ENCODE measurements at places on chromosomes 3 and 15.

DNA sequence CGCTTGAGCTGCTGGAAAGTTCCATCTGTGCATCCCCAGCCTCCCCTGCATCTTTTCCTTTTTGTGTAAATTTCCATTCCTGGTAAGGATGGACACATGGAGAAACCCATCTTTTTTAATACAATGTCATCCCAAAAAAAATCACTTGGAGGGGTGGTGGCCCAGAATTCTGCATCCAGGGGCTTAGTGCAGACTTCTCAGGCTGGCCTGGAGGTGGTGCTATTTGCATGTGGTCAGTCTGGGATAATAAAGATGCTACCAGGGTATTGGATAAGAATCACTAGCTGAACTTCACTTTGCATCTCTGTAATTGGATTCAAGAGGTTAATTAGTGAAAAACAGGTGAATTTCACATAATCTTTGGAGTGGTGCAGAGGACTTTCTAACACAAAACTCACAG is 1.8 kb upstream of the ZSCAN2 start:
- no peak for DNase-seq

- no peak for DNase-seq
These were observed 15.6 kb upstream of the WWTR1 start for GRCh38 chr3:149673393-149673792.

GRCh38 chr15:35170207-35170606 is 85.1 kb upstream of the NANOGP8 start:
- no peak for DNase-seq

DNA sequence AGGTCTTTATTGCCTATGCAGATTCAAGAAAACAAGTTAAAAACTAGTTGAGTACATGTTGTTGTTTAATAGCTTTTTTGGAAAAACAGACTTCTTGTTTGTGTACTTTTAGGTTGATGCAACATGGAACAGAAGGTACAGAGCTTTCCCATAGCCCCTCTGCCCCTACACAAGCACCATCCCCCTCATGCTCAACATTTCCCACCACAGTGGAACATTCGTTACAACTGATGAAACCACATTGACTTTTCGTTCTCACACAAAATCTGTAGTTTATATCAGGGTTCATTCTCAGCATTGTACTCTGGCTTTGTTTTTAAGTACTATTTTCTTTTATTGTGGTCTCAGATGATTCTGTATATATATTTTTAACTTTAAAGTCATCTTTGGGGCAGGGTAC is 1054.6 kb downstream of the NTRK3 start:
- DNase-seq = no peak

DNA sequence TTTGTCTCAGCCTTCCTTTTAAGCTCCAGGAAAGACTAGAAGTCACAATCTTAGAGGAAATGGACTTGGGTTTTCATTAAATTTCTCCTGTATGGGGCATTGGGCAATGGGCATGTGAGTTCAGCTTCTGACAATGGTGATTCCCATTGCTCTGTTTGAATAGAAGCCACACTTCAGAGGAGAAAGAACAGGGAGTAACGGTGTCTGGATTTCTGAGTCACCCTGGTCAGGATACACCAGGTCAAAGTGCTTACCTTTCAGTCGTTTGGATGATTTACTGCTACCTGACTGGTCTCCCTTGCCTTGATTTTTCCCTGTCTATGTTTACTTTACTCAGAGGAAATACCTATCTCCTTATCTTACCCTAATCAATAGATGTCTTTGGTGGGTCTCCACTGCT is 111.7 kb upstream of the VEPH1 start:
- DNase-seq = no peak

DNA sequence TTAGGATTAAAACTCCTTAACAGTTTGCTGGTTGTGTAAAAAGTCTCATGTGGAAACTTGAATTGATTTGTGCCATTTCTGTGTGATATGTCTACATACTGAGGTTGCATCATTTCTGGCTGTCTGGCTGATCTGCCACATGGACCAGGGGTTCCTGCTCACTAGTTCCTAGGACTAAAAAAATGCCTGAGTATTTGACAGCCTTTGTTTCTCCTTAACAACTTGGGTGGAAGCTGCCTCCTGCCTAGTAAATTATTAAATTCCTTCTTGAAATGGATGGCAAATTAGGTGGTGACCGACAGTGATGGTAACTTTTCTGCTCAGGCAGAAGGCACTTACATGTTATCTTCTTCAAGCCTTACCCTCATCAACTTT is 226.9 kb upstream of the MRPL3 start:
- DNase-seq = no peak

GRCh38 chr15:34188711-34189110 is 21.2 kb downstream of the KATNBL1 start:
- DNase-seq = no peak

GRCh38 chr3:175094344-175094743 is 235.2 kb downstream of the NAALADL2 start:
- no peak for DNase-seq

DNA sequence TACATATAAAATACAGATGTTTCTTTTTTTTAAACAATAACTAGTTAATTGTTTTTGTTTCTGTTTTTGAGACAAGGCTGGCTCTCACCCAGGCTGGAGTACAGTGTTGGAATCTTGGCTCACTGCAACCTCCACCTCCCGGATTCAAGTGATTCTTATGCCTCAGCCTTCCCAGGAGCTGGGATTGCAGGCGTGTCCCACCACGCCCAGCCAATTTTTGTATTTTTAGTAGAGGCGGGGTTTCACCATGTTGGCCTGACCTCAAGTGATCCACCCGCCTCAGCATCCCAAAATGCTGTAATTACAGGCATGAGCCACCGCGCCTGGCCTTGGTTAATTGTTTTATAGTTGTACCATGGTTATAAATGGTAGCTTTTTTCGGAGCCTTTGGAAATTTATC is 72.3 kb downstream of the PIAS1 start:
- no peak for DNase-seq

GRCh38 chr15:44219073-44219472 is 24.0 kb upstream of the FRMD5 start:
- DNase-seq = no peak

- DNase-seq = no peak
These were observed 72.3 kb downstream of the CORO2B start for GRCh38 chr15:68650901-68651709.

- no peak for DNase-seq
These were observed 7.7 kb downstream of the ITPKA start for GRCh38 chr15:41501191-41501917.

GRCh38 chr3:141661229-141662196 is 76.6 kb upstream of the RNF7 start:
- DNase-seq = no peak

DNA sequence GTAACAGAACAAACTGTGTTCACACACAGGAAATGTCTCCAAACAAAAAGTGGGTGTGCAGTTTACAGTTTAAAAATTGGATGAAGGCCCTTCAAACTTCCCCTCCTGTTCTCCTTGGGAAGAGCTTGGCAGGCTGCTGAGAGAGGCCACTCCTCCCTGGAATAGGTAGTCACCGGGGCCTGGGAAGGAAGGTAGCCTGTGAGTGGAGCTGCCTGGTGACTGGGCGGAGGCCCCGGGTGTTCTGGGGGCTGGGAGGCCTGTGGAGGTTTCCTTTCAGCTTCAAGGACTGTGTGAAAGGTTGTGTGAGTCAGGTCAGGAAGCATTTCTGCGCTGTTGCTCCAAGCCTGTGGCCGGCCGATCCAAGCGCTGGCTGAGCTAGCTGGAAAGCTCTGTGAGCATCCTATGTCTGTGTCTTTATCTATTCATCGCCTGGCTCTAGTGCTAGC is 14.1 kb downstream of the SLCO3A1 start:
- no peak for DNase-seq

DNA sequence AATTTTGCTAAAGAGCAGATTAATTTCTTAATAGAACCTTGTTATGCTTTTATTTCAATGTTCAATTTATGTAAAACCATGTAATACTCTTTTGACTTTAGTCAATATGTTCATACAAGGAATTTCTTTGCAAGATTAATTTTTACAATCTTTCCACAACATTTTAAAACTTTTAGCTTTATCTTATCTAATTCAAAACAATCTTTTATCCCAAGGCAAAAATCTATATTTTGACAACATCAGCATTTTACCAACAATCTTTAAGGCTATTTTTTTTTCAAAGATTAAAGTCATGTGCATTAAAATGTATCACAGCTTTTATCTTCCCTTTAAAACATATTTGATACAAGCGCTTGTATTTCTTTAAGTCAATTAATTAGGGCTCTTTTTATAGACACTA is 914.7 kb downstream of the PLOD2 start:
- no peak for DNase-seq

- DNase-seq = no peak
These were observed 121.4 kb upstream of the ATP11B start for GRCh38 chr3:182671942-182672341.

GRCh38 chr3:5579946-5580345 is 392.4 kb downstream of the EDEM1 start:
- no peak for DNase-seq

- DNase-seq = no peak
These were observed 62.8 kb upstream of the CMTM8 start for GRCh38 chr3:32175607-32176197.

- no peak for DNase-seq
These were observed 103.6 kb upstream of the CTNNB1 start for GRCh38 chr3:41095702-41096101.

DNA sequence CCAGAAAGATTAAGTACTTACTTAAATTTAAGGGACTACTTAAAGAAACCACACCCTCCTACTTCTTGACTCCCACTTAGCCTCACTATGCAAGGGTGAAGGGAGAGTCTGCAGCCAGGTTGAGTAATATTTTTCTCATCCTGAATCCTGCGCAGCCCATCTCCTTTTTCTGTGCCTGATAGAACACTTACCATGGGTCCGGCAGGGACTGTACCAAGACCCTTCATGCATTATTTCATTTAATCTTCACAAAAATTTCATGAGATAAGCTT is 562.6 kb upstream of the CFAP20DC start:
- DNase-seq = no peak

DNA sequence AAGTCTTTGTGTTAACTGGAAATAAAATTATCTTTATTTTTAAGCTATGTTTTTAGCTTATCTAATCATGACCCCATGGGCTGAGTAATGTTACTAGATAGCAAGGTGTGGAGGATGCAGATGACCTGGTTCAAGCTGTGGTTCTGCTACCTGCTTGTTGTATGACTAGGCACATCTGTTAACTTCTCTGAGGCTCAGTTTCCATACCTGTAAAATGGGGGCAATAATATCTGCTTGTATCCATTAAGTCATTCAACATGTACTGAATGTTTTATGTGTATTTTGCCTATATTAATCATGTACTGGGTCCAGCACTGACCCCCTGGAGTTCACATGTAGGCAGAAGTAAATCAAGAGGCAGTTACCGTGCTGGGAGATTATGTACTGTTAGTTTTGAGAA is 51.5 kb downstream of the CEMIP start:
- DNase-seq = no peak

DNA sequence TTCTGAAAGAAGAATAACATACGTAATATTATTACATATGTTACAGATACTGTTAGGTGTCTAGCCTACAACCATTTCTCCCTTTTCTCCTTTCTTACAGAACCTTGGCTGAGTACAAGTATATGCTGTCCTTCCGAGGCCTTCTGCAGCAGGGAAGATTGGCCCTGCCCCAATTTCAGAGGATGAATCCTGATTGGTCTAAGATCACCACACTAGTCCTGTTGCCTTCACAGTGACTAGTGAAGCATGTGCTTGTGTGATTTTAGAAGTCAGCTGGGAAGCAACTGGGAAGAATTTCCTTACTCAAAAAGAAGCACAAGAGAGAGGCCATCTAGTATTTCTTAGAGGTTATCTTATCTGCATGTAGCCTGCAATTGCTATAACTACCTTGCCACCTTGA is 30.6 kb upstream of the MECOM start:
- DNase-seq = no peak

DNA sequence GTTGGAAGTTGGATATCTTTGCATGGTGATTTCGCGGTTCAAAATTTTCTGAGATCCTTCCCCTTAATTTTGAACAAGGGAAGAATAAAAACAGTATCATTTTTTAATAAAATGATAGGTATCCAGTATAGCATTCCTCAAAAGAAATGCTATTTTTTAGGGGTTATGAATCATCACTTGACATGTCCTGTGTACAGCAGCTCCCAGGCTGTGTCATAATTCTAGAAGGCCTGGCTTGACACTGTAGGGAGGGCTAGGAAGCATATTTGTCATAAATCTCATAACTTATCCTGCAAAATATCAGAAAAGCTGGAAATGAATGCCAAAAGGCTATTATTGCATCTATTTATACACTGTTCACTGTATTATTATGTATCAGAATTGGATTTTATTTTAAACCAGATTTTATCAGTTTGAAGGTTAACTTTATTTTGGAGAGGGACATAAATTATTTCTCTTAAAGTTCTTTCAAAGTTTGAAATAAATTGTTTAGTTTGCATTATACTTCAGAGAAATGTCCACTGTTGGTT is 539.1 kb upstream of the ROBO2 start:
- no peak for DNase-seq

- DNase-seq = no peak
These were observed 175.3 kb upstream of the HES1 start for GRCh38 chr3:193960487-193961274.

DNA sequence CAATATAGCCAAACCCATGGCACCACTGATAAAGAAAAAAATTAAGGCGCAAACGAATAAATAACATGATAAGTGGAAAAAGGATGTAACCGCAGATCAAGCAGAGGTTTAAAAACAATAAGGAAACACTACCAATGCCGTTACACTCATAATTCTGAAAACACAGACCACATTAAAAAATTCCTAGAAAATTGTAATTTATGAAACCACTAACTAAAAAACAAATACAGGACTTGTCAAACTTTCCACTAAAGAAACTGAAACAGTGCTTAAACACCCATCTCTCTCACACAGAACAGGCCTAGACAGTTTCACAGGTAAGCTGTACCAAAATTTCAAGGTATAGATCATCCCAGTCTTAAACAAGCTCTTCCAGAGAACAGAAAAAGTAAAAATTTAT is 28.4 kb downstream of the PCSK6 start:
- DNase-seq = no peak

DNA sequence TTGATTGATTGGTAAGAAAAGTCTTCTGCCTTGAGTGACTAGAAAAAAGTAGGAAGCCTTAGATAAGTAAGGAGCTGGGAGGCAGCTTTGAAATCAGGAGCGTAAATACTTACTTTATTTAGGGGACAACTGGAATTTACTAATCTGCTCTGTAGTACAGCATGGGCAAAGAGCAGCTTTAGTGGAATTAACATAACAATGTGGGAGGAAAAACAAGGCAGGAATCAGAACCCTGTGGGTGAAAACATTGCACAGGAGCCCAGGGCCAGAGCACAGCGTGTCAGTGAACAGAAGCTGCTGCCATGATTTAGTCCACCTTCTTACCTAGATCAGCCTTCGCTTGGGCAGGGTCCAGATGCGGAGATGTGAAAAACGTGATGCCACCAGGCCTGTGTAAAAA is 14.6 kb downstream of the FMN1 start:
- no peak for DNase-seq

- no peak for DNase-seq
These were observed 108.1 kb downstream of the ROBO2 start for GRCh38 chr3:77147836-77148578.

- no peak for DNase-seq
These were observed 5.9 kb downstream of the MEX3B start for GRCh38 chr15:82039871-82040270.

- no peak for DNase-seq
These were observed 105.3 kb downstream of the CD47 start for GRCh38 chr3:107985496-107985895.

All from cerebellar nuclear complex (tissue), 1 donor.